Aorta (tissue), 5 donors: ENCODE measurements at places on chromosomes 16 and 17.

- no peak for DNase-seq
Measured at GRCh38 chr17:64340557-64340956, 50.1 kb downstream of the PECAM1 start.

- DNase-seq = no peak
Measured at GRCh38 chr17:38591759-38592241, 14.0 kb downstream of the SRCIN1 start.

GRCh38 chr16:27708651-27709050 is 158.7 kb downstream of the KATNIP start:
- no peak for DNase-seq

DNA sequence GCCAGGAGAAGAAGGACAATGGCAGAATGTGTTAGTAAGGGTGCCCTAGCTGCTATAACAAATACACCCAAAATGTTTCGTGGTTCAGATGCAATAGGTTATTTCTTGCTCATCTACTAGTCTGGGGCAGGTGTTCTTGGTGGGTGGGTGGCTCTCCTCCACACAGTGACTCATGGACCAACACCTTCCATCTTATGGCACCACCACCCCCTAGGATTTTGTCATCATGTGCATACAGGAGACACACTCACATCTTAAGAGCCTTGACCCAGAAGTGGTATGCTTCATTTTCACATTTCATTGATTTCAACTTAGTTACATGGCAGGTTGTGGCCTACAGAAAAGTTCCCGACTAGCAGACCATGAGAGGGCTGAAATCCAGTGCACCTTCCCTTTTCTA is 114.7 kb downstream of the AMFR start:
- DNase-seq = no peak

- no peak for DNase-seq
Measured at GRCh38 chr17:54883939-54884338, 16.7 kb upstream of the TOM1L1 start.
